SHP77 treated with DMSO at 0.1 percent for 48 hours (cell line): ENCODE measurements at places on chromosomes 11 and 22.

GRCh38 chr11:6505577-6506240 is 8.6 kb downstream of the DNHD1 start:
- DNase-seq, result peak; percentile 0

DNA sequence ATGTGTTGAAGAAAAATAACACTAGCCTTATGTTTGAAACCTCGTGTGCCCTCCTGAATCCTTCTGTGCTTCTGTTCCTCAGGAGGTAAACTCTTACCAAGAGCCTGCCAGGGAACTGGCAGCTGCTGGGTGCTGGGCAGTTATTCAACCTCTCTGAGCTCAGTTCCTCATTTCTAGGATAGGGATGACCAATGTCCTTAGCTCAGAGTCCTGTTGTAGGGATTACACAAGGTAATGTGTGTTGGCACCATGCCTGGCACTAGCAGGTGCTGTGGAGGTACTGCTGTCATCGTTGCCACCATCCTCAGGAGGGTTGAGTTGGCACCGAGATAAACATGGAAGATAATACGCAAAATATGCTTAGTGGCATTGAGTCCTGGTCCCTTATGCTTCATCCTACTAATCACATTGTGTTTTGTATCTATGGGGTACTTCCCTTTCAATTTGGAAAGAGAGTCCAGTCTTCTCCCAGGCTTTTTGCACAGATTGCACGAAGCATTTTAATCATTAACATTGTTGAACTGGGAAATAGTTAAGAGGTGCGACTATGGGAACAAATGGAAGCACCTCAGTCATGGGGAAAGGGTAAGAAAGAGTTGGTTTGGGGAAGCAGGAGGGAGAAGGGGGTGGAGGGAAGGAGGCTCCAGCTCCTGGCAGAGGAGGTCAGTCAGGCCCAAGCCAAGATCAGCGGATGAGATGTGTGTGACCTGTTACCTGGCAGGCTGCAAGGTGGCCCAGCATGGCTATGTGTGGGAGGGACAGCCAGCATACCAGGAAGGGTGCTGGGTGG is 56.7 kb downstream of the CABIN1 start:
- peak; percentile 49 for DNase-seq

GRCh38 chr11:71211631-71212030 is 40.7 kb downstream of the SHANK2 start:
- DNase-seq, result no peak

GRCh38 chr11:117892651-117893050 is 16.2 kb upstream of the FXYD6 start:
- DNase-seq, result no peak

DNA sequence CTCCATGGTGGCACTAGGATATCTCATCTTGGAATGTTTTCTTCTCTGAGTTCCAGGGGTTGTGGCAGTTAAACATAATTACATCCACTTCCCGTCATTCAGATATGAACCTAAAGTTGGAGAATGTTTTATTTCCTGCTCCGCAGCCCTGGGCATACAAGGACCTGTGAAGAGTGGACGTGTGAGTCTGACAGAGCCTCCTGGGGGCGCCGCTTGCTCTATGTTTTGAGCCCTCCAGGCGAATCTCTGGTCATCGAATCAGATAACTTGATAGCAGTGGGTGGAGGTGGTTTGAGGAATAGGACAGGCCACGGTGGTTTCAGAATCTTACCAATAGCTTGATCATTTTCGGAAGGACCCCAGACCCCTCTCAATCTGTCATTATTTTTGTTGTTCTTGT is 174.2 kb downstream of the NTM start:
- DNase-seq, result no peak

GRCh38 chr22:49255741-49256318 is 571.8 kb downstream of the BRD1 start:
- DNase-seq, result no peak

DNA sequence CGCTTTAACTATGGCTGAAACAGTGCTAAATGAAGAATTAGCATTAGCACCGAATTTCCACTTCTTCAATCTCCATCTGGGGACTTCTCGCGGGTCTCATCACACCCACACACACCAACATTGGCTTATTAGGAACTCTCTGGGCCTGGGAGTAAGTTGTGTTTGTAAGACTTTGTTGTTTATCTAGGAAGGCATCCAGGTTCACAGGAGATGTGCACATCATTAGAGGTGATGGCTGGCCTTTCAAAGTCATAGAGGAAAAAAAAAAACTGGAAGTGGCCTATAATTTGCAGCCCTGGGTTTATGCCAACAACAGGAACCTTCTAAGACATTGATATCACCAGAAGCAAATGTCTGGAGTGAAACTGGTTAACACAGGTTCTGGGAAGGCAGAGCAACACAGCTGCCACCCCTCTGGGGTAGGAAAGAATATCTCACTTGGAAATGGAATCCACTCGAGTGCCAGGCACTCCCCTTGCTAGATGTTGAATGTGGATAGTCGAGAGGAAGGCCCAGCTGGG is 84.5 kb downstream of the TRAF6 start:
- DNase-seq, result no peak

DNA sequence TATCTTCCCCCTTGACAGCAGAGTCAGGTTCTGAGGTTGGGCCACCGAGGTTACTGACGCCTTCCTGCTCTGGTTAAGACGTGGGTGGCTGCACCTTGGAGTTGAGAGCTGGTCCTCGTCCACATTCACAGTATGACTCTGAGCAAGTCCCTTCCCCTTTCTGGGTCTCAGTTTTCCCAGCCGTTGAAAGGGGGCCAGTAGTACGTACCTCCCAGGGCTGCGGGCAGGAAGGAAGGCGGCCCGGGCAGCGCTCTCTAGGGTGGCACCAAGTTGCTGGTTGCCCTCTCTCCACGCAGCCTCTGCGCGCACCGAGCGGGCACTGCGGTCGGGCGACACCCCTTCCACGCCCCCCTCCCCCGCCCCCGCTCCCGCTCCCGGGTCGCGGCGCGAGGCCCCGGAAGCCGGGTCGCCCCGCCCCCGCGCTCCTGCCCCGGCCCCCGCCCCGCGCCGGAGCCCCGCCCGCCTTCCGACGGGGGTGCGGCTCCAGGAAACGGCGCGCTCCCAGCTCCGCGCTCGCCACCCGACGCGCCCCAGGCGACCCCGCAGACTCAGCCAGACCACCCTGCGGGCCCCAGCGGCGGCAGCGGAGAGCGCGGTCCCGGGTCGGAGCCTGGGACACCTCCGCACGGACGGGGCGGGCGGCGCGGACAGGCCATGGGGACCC is at the start of gene EHBP1L1:
Gene EHBP1L1 (plus strand): TSS at position 486 of the 664 bp plus-strand sequence. CDS start 250 bp downstream, outside the sequence.
- no peak for DNase-seq

- DNase-seq, result no peak
These were observed 494.6 kb downstream of the MIAT start for GRCh38 chr22:27152033-27152432.

DNA sequence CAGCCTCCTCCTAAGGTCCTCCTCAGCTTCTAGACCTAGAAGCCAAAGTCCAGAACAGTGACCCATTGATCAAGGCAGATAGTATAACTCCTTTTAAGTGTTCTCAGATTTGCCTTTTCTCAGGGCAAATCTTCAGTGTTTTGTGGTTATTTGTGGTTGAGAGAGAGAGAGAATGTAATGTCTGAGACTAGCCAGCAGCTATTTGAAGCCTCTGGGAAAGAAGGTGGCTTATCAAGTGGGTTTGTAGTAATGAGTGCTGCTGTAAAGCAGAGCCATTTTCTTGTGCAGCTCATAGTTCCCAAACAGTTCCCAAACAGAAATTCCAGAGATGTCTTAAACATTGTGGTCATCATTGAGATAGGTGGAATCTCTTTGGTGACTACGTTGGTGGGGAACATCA is 89.5 kb downstream of the RNF169 start:
- no peak for DNase-seq

- DNase-seq, result no peak
These were observed 32.0 kb upstream of the RELT start for GRCh38 chr11:73344191-73344607.
